ENCODE measurements at places on chromosomes 4 and X. TPM values are rescaled to one million over a fixed set of nuclear protein-coding genes. Genes with fewer than 3 reads are reported as not detected.

- DNase-seq, result no peak
These were observed 244.9 kb downstream of the RAPGEF2 start for GRCh38 chr4:159347813-159348212.

DNA sequence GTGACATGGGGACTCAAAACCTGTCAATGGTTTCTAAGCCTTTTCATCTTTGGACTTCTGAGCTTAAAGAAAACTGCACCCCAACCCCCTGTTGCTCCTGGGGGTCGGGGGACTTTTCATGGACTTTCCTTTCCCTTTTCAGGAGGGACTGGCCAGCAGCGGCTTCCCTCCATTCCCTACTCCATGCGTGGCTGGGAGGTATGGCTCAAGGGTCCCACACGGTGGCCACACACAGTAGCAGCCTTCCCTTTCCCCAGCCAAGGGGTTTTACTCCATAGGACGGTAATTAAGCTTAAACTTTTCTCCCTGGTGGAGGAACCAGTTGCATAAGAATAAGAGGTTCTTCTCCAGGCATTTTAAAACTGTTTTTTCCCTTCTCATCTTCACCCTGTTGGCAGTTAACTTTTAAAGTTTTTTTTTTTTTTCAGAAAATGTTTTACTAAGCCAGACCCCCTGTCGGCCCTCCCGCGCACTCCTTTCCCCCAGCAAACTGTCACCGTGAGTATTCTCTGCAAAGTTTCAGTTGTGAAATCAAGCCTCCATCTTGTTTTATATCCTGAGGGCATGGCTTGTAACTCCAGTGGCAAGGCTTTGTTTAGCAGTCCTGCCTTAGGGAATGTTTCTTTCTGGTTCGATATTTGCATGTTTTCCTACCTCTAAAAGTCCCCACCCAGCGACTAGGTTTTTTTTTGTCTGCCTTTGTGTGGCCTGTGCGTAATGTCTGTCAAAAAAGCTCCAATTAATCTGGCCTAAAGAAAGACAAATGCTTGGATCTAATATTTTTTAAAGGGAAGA, 325.7 kb downstream of the TLL1 start:
- DNase-seq, result no peak

Gene GABRA4
- 0.21 TPM for total RNA-seq

GRCh38 chr4:3365326-3365725, 72.5 kb downstream of the RGS12 start:
- no peak for DNase-seq

DNA sequence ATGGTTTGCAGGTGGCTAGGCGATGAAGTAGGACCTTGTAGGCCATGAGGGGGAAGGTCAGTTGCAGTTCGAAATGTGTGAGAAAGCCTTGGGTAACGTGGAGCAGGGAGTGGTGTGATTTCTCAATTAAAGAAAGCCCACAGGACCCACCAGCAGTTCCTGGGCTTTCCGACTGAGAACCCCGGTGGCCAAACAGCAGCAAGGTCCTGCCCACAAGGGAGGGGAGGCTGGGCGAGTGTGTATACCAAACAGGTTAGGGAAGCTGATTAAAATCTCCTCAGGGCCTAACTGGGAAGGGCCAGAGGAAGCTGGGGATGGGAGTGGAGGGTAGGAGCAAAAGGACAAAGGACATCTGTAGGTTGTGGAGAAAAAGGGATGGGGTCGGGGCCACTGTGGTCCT, 2.4 kb downstream of the ATP6AP1 start:
- no peak for DNase-seq

GRCh38 chr4:68591204-68591603, 15.1 kb upstream of the UGT2B17 start:
- no peak for DNase-seq

GRCh38 chrX:123083924-123084323, 100.2 kb upstream of the GRIA3 start:
- DNase-seq, result no peak

GRCh38 chrX:7117587-7117986, 29.9 kb upstream of the STS start:
- no peak for DNase-seq

Gene VSIG1
- total RNA-seq, result not detected

Gene TCEAL5
- 0.82 TPM for total RNA-seq

DNA sequence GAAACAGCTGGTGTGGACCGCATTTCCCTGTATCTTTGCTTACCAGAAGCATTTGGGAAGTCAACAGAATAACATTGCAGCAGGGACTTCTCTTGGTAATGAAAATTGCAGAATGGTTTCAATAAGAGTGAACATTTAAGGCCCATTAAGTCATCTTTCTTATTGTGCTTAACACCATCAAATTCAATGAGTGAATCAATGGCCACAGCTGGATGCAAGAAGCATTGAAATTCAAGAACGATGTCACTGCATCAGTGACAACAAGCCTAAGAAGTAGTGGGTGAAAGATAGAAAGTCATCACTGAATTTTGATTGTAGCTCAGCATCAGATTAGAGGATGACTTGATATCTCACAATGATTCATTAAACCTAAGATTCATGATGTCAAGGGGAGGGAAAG, 93.9 kb upstream of the GPM6A start:
- no peak for DNase-seq

GRCh38 chr4:172819353-172819752, 349.3 kb upstream of the GALNT7 start:
- no peak for DNase-seq

DNA sequence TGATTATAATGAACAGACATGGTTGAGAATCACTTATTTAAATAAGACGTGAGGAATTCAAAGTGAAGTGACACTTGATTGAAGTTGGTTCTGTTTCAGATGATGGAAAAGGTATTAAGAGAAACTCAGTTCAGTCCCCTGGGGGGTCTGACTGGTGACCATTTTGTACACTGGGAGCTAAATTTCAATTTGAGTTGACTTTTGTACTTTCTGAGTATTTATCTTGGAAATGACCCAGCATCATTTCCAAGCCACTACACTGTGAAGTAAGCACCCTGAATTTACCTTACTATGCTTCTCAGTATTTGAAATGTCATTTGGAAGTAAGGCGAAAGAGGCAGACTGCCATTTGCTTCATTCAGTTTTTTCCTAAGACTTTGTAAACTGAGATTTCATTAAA, 73.4 kb downstream of the CNOT6L start:
- DNase-seq, result no peak

Gene RXFP1
- total RNA-seq, result 0.21 TPM

- DNase-seq, result peak; percentile 20
These were observed 45.0 kb upstream of the ITM2A start for GRCh38 chrX:79412166-79412565.

- peak; percentile 24 for DNase-seq
These were observed 70.1 kb upstream of the LSM6 start for GRCh38 chr4:146105464-146105863.

- no peak for DNase-seq
These were observed 91.6 kb upstream of the STX18 start for GRCh38 chr4:4633431-4633830.
